ENCODE measurements at places on chromosomes 1 and 21. TPM values are rescaled to one million over a fixed set of nuclear protein-coding genes. Genes with fewer than 3 reads are reported as not detected.
A peak's percentile ranks its signal among the peaks of the same experiment; 100 is the strongest.

GRCh38 chr1:162023547-162024501 lies at the start of gene OLFML2B:
TSS of gene OLFML2B (minus strand) at chr1:162023869. CDS start at chr1:162023430, 439 bp downstream.
- peak; percentile 60 for DNase-seq

- DNase-seq = peak; percentile 77
Measured at GRCh38 chr21:17441370-17441769, 71.5 kb upstream of the CXADR start.

- peak; percentile 81 for DNase-seq
Measured at GRCh38 chr1:26541816-26542711, 12.5 kb downstream of the RPS6KA1 start.

- DNase-seq = peak; percentile 28
Measured at GRCh38 chr1:246786606-246787238, 62.5 kb downstream of the SCCPDH start.

S100A7 gene
- total RNA-seq = not detected

NR1I3 gene
- not detected for total RNA-seq

AGT gene
- 0.60 TPM for total RNA-seq

IL24 gene
- total RNA-seq = not detected

OLFML2B gene
- 5.2 TPM for total RNA-seq

Data from transverse colon (tissue), 4 donors.